ENCODE measurements at places on chromosomes 16 and 17. TPM values are rescaled to one million over a fixed set of nuclear protein-coding genes. Genes with fewer than 3 reads are reported as not detected.

- no peaks in the 10 kb centered on the region for H3K27me3 ChIP-seq
- no peak for DNase-seq
- no peak overlapping the region for H3K4me3 ChIP-seq
- no peak overlapping the region for H3K27ac ChIP-seq
- H3K36me3 ChIP-seq: peaks cover 44% of the 10 kb centered on the region
These were observed 12.3 kb upstream of the LGALS3BP start for GRCh38 chr17:78991906-78992532.

The SLC6A2 gene
- total RNA-seq: not detected

The RAD51D gene
- 10.2 TPM for total RNA-seq

GRCh38 chr17:47983492-47984223 is 12.7 kb downstream of the CDK5RAP3 start:
- peaks cover 51% of the 10 kb centered on the region for H3K36me3 ChIP-seq
- no peak for DNase-seq
- no peak overlapping the region for H3K27ac ChIP-seq
- no peaks in the 10 kb centered on the region for H3K27me3 ChIP-seq

The TBC1D3E gene
- total RNA-seq: not detected

- H3K36me3 ChIP-seq: peaks cover 11% of the 10 kb centered on the region
- H3K27ac ChIP-seq: peak overlapping the region; percentile 92
- H3K27me3 ChIP-seq: no peaks in the 10 kb centered on the region
- H3K4me1 ChIP-seq: peaks cover 64% of the 10 kb centered on the region
These were observed 6.5 kb upstream of the BAHCC1 start for GRCh38 chr17:81388612-81389367.

- no peaks in the 10 kb centered on the region for H3K27me3 ChIP-seq
- H3K4me1 ChIP-seq: peaks cover 6% of the 10 kb centered on the region
- no peak for DNase-seq
- no peak overlapping the region for H3K4me3 ChIP-seq
These were observed 26.8 kb upstream of the AXIN2 start for GRCh38 chr17:65588181-65588808.

- H3K4me1 ChIP-seq: peaks cover 9% of the 10 kb centered on the region
- H3K4me3 ChIP-seq: no peak overlapping the region
- H3K36me3 ChIP-seq: no peaks in the 10 kb centered on the region
- no peak for DNase-seq
- no peaks in the 10 kb centered on the region for H3K27me3 ChIP-seq
These were observed 42.3 kb downstream of the ABR start for GRCh38 chr17:1137465-1137894.

The FTO gene
- 72.7 TPM for total RNA-seq

- no peaks in the 10 kb centered on the region for H3K36me3 ChIP-seq
- H3K27ac ChIP-seq: no peak overlapping the region
- H3K4me3 ChIP-seq: no peak overlapping the region
- H3K4me1 ChIP-seq: peaks cover 14% of the 10 kb centered on the region
These were observed 6.6 kb downstream of the DHODH start for GRCh38 chr16:72015124-72015523.

DNA sequence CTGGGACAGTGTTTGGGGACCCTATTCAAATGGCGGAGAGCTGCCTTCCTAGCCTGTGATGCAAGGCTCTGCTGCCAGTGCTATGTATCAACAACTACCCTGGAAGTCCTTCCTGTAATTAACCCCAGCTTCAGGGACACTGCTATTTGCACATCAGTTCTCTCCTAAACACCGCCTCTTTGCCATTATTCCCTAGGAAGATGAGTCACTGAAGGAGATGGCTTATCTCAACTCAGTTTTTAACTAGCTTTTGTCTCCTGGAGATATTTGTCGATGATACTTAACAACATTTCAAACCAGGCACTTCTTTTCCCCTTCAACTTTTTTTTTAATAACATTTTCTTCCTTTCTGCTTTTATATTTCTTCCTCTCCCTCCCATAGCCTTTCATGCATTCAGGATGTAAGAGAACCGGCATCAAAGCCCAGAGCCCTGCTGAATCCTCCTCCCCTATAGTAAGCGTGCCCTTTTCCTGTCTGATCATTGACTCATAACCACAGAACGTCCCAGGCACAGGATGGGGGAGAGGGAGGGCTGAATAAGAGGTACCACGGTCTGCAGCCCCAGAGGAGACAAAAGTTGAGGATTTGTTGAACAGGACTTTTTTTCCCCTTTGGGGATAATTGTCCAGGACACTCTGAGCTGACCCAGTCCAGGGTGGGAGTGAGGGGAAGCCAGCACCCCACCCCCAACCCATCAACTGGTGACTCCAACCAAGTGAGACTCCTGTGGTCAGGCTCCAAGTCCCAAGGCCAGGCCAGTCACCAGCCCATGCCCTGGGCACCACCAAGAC is 387.8 kb upstream of the SALL1 start:
- H3K4me1 ChIP-seq: peaks cover 36% of the 10 kb centered on the region
- peak; percentile 95 for DNase-seq
- H3K36me3 ChIP-seq: no peaks in the 10 kb centered on the region
- no peaks in the 10 kb centered on the region for H3K27me3 ChIP-seq
- H3K4me3 ChIP-seq: peak overlapping the region; percentile 1

The ZFPM1 gene
- total RNA-seq: 5.6 TPM

GRCh38 chr16:23521965-23522364 is 11.7 kb upstream of the GGA2 start:
- H3K36me3 ChIP-seq: peaks cover 45% of the 10 kb centered on the region
- DNase-seq: no peak
- no peak overlapping the region for H3K27ac ChIP-seq
- no peaks in the 10 kb centered on the region for H3K27me3 ChIP-seq
- no peaks in the 10 kb centered on the region for H3K4me1 ChIP-seq

- no peaks in the 10 kb centered on the region for H3K27me3 ChIP-seq
- no peaks in the 10 kb centered on the region for H3K4me1 ChIP-seq
- H3K27ac ChIP-seq: no peak overlapping the region
- H3K4me3 ChIP-seq: no peak overlapping the region
- no peak for DNase-seq
- H3K36me3 ChIP-seq: no peaks in the 10 kb centered on the region
These were observed 906.1 kb downstream of the CDH11 start for GRCh38 chr16:64215730-64216129.

The ANKFN1 gene
- total RNA-seq: not detected

- H3K27ac ChIP-seq: peak overlapping the region; percentile 79
- peaks cover 23% of the 10 kb centered on the region for H3K4me1 ChIP-seq
These were observed 863 bp downstream of the ADPRM start for GRCh38 chr17:10698096-10698818.

DNA sequence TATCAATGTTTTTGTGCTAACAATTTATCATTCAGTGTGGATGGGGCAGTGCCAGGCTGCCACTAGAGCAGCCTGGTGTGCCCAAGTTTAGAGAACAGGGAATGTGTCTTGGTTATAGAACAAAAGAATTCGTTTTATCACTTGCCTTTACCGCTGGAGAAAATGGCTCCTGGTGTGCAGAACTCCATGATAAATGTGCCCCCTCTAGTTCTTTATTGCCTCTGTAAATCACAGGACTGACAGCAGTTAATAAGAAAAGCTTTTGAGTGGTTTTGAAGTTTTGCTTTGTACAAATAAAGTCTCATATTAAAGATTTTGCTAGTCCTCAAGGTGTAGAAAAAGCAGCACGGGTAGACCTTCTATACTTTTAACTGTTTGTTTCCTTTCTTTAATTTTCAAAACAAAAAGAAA is 28.2 kb upstream of the PSMD7 start:
- peak; percentile 14 for DNase-seq
- no peak overlapping the region for H3K27ac ChIP-seq

The CORO7 gene
- 24.4 TPM for total RNA-seq

The PRSS22 gene
- not detected for total RNA-seq

- DNase-seq: no peak
- H3K36me3 ChIP-seq: no peaks in the 10 kb centered on the region
- no peak overlapping the region for H3K4me3 ChIP-seq
- H3K4me1 ChIP-seq: no peaks in the 10 kb centered on the region
- no peaks in the 10 kb centered on the region for H3K27me3 ChIP-seq
- H3K27ac ChIP-seq: no peak overlapping the region
These were observed 7.2 kb downstream of the CPPED1 start for GRCh38 chr16:12796498-12796897.

DNA sequence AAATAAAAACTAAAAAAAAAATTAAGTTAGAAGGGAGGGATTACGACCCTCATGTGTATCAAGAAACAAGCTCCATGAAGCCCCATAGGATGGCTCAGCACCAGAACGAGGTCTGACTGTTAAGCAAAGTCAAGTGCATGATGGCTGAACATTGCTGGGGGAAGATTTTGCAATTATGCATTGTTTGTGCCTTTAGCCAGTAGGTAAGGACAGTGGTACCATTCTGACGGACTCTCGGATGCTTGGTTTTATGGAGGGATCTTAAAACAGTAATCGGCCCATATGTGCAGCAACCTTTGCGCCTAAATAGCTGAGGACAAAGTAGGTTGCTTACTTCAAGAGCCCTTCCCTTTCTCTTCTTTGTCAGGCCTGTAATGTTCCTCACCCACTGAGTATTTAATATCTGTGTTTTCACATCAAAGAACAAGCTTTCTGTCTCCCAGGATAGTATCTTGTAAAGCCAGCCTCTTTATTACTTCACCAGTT is 186.0 kb downstream of the WWOX start:
- H3K27ac ChIP-seq: no peak overlapping the region
- no peaks in the 10 kb centered on the region for H3K4me1 ChIP-seq
- no peaks in the 10 kb centered on the region for H3K27me3 ChIP-seq
- H3K4me3 ChIP-seq: no peak overlapping the region

DNA sequence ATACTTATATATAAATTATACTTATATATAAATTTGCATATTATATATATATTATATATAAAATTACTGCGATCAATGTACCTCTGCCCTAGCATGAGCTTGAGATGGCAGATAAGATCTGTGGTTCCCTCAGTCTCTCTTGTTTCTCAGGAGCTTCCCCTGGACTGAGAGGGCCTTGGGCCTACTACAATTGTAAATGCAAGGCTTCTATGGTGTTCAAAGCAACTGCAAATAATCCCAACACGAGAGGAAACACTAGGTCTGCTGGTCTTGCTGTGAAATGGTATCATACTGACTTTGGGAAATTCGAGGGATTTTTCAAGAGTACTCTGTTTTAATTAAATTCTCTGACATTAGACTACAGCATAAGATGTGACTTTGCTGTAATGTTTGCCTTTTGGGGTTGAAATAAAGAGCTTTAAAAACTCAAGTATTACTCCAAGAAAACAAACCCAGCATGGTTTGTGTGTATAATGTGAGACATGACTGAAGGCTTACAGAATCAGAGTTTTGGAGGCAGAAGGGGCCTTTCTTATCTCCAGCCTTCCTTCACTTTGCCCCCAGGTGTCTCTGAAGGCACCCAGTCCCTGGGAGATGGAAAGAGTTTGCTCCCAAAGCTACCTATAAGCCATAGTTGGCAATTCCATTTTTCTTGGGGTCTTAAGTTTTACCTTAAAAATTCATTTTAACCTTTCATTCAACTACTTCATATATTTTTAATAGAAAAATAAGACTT is 24.2 kb downstream of the ACSM1 start:
- no peaks in the 10 kb centered on the region for H3K4me1 ChIP-seq
- H3K36me3 ChIP-seq: no peaks in the 10 kb centered on the region
- no peak overlapping the region for H3K27ac ChIP-seq
- no peak for DNase-seq
- no peaks in the 10 kb centered on the region for H3K27me3 ChIP-seq
- no peak overlapping the region for H3K4me3 ChIP-seq

- peak; percentile 11 for DNase-seq
- H3K36me3 ChIP-seq: no peaks in the 10 kb centered on the region
- no peak overlapping the region for H3K27ac ChIP-seq
- no peak overlapping the region for H3K4me3 ChIP-seq
- H3K27me3 ChIP-seq: no peaks in the 10 kb centered on the region
- H3K4me1 ChIP-seq: no peaks in the 10 kb centered on the region
These were observed 87.2 kb upstream of the IRX3 start for GRCh38 chr16:54373534-54374520.

The NUP88 gene
- total RNA-seq: 132 TPM

- no peak overlapping the region for H3K4me3 ChIP-seq
- no peak overlapping the region for H3K27ac ChIP-seq
These were observed 48.5 kb downstream of the CDH13 start for GRCh38 chr16:82675300-82675699.

GRCh38 chr16:31072540-31073141 is 1.4 kb downstream of the ZNF668 start:
- peak; percentile 48 for DNase-seq
- H3K36me3 ChIP-seq: peaks cover 14% of the 10 kb centered on the region
- peak overlapping the region; percentile 89 for H3K4me3 ChIP-seq
- peak overlapping the region; percentile 99 for H3K27ac ChIP-seq
- peaks cover 19% of the 10 kb centered on the region for H3K4me1 ChIP-seq

- no peaks in the 10 kb centered on the region for H3K4me1 ChIP-seq
These were observed 162.5 kb downstream of the TRIM37 start for GRCh38 chr17:58944166-58944565.

The KCNJ12 gene
- total RNA-seq: 2.1 TPM

DNA sequence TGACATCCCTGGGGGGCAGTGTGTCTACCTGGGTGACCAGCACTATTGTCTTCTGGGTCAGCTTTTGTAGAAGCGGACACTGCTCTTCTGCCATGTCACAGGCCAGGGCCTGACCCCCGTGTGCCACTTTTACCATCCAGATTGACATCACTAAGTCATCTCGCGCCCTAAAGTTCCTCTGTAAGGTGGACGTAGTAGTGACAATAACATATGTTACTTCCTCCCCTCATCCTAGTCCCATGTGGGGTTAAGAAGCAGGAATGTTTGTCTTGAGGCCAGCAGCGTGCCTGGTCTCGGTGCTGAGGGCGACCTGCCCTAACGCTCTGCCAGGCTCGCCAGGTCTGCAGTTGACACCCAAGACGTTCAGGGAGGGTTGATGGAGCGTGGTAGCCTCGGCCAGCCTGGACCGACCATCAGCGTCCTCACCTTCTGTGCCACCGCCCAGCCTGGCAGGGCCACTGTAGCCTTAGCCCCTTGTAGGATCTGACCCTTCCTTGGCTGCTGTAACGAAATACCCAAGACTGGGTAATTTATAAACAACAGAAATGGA is 20.7 kb downstream of the GAA start:
- no peak overlapping the region for H3K4me3 ChIP-seq
- H3K27me3 ChIP-seq: no peaks in the 10 kb centered on the region
- H3K4me1 ChIP-seq: no peaks in the 10 kb centered on the region
- DNase-seq: no peak
- H3K27ac ChIP-seq: no peak overlapping the region

The KLHL10 gene
- total RNA-seq: not detected

The SLC13A2 gene
- not detected for total RNA-seq

DNA sequence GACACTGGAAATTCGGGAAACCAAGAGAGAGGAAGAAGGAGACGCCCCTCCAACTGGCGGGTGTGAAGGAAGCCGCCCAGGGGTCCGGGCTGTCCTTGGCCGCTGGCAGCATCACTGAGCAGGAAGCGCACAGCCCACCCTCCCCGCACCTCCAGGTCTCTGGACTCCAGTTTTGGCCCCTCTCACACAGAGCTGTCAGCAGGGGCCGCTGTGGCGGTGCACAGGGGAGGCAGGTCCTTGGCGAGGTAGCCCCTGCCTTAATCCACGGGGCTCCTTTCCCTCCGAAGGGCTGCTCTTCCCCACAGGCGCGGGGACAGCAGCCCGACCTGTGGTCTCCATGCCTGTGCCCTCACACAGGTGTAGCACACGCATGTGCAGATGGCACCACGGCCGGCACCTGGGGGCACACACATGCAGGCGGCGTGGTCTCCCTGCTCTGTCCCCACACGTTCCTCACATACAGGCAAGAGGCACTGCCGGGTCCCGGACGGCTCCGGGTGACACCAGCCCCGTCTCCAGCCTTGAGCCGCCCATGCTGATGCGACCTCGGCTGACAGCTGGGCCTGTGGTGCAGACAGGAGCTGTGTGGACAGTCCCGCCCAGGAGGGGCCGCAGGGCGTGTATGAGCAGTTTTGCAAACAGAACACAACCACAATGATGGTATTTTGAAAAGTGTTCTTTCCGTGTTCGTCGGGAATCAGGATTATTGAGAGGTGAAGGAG is 26.6 kb upstream of the CHMP6 start:
- no peaks in the 10 kb centered on the region for H3K27me3 ChIP-seq
- H3K4me3 ChIP-seq: no peak overlapping the region
- H3K36me3 ChIP-seq: no peaks in the 10 kb centered on the region
